Thoracic aorta (tissue), 2 donors: ENCODE measurements at places on chromosomes 1 and 21. TPM values are rescaled to one million over a fixed set of nuclear protein-coding genes. Genes with fewer than 3 reads are reported as not detected.

ADAMTSL4 gene
- 28.4 TPM for total RNA-seq

OR6K3 gene
- total RNA-seq: not detected

LAMB3 gene
- 3.4 TPM for total RNA-seq

- DNase-seq: no peak
Measured at GRCh38 chr1:85850238-85850637, 142.0 kb upstream of the ZNHIT6 start.

DNA sequence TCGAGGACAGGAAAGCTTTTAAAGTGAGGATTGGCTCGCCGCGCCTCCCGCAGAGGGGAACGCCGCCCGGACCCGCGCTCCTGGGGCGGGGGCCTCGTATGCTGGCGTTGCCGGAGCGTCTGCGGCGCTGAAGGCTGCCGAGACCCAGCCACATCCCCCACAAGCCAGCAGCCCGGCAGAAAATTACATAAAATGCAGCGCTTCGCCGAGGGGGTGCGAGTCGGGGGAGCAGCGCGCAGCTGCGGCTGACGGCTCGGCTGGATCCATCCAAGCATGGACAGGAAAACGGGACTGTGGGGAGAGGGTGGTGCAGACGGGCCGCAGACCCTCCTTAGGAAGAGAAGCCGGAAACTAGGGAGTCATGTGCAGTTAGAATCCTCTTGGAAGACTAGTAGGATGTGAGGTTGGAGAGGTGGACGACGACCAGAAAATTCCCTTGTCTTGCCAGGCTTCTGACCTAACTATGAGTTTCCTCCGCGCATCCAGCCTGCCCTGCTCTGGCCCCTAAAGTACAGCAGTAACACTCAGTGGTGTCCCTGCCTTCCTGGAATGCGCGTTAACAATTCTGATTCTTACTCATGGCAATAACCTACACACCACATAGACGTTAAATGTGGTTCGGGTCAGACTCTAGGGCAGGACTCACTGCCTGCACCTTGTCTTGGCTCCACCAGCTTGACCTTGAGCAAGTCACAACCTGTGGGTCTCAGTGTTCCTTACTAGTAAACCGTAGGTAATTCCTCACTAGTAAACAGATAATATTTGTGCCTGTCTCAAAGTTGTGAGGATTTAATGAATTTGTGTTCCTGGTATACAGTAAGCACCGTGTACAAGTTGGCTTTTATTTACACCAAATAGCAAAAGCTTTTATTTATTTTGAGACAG, 953 bp upstream of the BRWD1 start:
- no peak for DNase-seq

DNA sequence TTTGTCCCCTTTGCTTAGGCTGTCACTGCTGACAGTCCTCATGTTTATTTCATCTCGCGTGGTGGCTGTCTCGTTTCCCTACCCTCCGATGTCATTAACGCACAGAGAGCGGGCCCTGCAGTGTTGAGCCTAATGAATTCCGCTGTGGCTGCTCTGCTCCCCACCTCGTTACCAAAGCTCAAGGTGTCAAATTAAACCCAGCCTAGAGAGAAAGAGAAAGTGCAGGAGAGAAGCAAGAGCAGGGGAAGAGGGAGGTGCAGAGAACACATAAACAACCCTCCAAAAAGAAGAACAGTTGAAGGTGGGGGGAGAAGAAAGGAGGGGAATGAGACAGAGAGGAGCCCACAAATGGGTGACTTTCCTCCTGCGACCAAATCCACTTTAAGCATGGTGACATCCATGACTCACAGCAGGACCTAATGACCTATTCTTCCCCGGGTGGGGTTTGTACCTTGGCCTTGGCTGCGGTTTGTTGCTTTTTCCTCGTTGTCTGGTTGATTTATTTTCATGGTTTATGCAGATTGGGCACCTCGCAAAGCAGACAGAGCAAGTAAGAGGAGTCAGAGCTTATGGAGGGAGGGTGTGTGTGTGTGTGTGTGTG, 92.5 kb downstream of the PBX1 start:
- DNase-seq: no peak

DNA sequence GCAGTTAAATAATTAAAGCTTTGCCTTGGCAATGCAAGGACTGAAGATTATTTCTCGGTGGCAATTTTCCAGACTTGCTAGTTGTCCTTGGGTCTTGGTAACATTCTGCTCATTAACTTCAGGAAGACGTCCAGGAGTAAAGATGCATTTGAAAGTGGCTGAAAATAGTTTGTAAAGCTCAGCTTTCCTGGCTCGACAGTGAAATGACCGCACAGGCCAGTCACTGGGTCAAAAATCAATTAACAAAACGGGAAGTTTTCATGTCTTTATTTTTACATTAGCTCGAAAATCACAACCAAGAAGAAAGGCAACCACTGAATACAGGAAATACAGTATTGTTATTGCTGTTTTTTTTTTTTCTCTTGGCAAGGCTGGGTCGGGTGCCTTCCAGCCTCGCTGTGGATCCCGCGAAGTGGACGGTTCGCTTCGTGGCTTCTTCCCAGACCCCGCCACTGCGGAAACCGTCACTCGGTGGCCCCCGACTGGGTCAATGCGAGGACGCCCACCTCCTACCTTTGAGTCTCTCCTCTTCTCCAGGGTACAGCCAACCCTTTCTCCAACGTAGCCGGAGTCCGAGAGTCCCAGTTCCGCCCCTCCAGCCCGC, 479 bp upstream of the SNX7 start:
- DNase-seq: no peak

DNA sequence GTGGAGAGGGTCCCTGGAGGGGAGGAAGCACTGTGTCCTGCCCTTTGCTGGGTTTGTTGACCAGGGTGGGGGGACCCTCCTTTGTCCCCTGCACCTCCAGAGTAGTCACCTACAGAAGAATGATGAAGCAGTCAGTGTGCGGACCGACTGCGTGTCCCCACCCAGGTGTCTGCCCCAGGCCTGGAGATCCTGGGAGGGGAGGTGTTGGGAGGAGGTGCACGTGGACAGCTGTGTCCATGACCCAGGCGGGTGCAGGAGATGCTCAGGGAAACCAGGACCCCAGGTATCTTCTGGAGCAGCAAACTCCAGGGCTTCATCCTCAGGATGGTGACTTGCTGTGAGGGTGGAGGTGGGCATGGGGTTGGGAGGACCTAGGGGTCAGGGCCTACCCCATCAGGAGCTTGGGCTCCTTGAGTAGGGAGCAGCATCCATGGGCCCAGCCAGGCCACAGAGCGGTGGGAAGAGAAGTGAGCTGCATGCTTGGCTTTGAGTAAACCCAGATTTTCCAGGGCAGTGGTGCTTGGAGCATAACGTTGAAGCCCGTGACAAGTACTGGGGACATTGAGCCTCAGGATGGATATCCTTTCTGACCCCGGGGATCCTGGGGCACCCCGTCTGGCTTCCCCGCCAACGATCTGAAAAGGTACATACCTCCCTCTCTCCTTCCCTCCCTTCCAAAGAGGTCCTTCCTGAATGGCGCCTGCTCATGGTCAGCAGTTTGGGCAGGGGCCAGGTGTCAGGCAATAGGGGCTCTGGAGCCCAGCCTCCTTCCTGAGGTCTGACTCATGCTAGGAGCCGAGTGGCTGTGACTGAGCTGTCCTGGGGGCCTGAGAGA, 13.7 kb downstream of the ACTRT2 start:
- no peak for DNase-seq

- DNase-seq: peak; percentile 6
Measured at GRCh38 chr1:231844986-231845502, 218.5 kb downstream of the DISC1 start.
